ENCODE measurements at places on chromosomes 11 and 22.

- DNase-seq: no peak
Observed at GRCh38 chr22:35558719-35559118, 18.1 kb downstream of the RASD2 start.

- DNase-seq: no peak
Observed at GRCh38 chr11:12717851-12718291, 43.6 kb downstream of the TEAD1 start.

GRCh38 chr11:131955904-131956303, 585.5 kb downstream of the NTM start:
- DNase-seq: no peak

DNA sequence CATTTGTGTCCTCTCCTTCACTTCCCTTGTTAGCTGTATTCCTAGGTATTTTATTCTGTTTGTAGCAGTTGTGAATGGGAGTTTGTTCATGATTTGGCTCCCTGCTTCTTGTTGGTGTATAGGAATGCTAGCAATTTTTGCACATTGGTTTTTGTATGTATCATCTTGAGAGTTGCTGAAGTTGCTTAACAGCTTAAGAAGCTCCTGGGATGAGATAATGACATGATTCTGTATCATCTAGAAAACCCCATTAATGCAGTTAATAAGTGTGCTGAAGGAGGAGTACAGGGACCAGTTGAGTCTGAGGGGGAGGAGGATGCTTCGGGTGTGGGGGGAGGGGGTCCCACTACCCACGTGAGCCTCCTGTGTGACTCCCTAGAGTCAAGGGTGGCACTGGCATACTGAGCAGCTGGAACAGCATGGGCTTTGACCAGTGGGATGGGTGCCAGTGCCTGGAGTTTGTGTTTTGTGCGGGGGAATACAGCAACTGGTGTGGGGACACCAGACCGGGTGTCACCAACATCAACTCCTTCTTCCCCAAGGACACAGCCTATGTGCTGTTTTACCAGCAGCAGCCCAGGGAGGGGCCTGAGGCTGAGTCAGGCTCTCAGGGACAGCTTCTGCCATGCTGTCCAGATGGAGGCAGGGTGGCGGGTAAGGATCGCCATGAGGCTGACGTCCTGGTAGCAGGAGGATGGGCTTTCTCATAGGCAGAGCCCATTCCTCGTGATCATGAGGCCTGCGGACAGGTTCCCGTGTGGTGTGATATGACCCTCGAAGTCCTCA, 24.1 kb downstream of the USP35 start:
- DNase-seq: peak; percentile 73

DNA sequence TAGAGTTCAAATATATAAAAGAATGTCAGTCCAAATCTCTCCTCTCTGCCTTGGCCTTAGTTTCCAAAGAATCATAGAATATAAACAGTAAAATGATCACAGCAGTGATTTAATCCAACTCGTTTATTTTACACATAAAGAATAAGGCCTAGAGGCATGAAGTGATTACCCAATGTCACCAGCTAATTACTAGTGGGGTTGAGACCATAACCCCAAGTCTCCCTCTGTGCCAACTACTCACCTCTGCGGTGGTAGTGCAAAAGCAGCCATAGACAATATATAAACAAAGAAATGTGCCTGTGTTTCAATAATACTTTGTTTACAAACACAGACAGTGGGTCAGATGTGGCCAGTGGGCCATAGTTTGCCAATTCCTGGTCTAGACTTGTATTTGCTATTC, 96.6 kb upstream of the FAT3 start:
- DNase-seq: no peak

GRCh38 chr11:30859669-30860068, 273.5 kb upstream of the MPPED2 start:
- no peak for DNase-seq

GRCh38 chr11:6390718-6391469, 620 bp downstream of the SMPD1 start:
- DNase-seq: no peak

DNA sequence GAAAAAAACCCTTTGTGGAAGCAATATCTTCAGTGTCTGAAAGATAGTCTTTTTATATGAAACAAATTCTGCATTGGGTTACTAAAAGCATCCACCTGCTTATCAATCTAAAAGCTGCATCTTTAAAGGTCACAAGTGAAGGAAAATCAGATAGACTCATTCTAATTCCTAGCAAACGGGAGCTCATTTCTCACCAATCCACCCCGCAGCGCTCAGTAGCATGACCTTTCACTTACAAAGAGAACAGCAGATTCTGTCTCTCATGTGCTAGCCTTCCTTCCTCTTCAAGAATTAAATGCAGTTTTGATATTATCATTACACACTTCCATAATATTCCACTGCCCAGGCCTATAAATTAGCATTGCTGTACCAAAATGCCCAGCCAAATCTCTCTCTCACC, 212.9 kb downstream of the CADM1 start:
- DNase-seq: no peak

DNA sequence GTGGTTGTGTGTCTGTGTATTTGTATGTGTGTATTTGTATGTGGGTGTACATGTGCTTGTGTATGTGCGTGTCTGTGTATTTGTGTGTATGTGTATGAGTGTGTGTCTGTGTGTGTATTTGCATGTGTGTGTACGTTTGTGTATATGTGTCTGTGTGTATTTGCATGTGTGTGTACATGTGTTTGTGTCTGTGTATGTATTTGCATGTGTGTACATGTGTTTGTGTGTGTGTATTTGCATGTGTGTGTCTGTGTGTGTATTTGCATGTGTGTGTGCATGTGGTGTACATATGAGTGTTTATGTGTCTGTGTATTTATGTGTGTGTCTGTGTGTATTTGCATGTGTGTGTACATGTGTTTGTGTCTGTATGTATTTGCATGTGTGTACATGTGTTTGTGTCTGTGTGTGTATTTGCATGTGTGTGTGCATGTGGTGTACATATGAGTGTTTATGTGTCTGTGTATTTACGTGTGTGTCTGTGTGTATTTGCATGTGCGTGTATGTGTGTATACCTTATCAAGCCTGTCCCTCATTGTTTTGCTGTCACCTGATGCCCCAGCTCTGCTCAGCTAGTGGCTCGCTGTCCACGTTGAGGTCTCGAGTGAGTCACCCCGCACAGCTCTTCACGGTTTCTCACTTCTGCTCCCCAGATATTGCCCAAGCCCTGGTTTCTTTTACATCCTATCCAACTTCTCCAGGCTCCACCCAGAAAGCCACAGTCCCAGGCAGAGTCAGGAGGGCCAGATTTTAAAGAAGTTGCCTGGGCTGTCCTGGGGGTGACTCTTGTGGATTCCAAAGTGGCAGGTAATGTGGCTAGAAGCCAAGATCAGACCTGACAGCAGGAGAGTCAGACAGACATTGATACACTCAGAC, 15.2 kb downstream of the MB start:
- DNase-seq: no peak

GRCh38 chr22:43887391-43887790, 4.4 kb downstream of the PNPLA5 start:
- peak; percentile 63 for DNase-seq

GRCh38 chr11:59556115-59556916, 45.0 kb downstream of the OR4D9 start:
- DNase-seq: no peak

GRCh38 chr11:12066799-12067508, 43.4 kb upstream of the MICAL2 start:
- DNase-seq: no peak

GRCh38 chr11:56910046-56910773, 78.5 kb upstream of the OR5AK2 start:
- DNase-seq: no peak
